ENCODE measurements at places on chromosomes 6 and 20.

DNA sequence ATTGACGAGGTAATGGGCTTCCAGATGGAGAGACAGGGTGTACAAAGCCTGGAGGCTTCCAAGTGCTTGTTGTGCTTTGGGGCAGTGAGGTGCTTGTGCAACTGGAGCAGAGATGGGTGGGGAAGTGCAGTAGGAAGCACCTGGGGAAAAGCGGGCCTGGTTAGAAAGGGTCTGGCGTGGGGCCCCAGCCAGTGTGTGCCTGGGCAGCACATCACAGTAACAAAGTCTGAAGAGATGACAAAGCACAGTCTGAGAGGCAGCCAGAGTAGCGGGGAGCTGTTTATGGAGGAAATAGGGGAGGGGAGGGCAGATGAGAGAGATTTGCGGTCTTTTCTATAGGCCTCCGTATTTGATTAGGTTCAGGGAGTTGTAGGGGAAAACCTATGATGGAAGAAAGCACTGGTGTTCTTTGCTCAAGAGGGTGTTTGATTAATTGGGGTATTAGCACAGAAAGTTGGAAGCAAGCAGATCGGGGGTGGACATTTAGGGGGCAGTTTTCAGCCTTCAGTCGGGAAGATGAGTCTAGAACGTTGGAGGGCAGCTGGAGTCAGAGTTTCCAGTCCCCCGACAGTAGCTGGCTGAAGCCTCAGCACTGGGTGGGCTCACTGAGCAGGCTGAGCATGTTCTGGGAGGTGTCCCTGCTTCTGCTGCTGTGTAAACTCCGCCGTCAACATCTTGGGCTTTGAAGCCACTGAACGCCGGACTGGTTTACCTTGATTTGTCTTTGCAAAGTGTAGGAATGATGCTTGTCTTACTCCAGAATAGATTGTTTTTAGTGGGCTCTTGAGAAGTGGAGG lies 15.5 kb upstream of the MROH8 start:
- DNase-seq, result no peak

- DNase-seq, result peak; percentile 48
These were observed 18.3 kb upstream of the CITED2 start for GRCh38 chr6:139392794-139393193.

DNA sequence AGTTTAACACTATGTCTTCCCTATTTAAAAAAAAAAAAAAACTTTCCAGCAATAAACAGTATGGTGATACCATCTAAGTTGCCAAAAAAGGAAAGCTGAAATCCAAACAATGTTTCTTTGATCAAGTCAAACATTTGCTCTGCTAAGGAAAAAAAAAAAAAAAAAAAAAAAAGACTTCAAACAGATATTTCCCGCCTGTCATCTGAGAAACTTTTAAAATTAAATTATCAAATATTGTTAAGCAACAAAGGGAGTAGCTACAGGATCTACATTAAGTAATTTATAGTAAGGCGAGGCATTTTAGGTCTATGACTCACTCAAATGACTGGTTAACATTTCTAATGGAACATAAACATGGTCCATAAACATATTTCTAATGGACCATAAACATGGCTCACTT lies 121.2 kb downstream of the DST start:
- DNase-seq, result no peak

- DNase-seq, result no peak
These were observed 165.4 kb downstream of the TAF4 start for GRCh38 chr20:61900011-61900944.

DNA sequence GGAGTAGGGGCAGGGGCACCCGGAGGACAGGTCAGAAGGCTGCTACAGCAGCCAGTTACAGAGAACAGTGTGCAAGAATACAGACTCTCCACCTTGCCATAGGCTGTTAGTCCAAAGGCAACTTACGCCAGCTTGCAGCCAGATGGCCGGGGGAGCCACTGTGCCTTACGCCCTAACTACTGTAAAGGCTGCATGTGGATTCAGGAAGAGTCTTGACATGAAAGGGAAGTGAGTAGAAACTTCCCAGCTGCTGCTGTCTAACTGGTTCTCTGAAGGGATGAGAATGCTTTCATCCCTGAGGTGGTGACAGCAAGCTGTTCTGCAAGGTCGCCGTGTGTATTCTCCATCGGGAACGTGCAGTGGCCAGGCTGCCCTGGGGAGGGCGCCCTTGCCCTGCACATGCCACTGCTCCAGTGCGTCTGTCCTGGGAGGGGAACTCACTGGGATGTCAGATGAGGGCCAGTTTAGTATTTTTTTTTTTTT lies 46.1 kb downstream of the LYRM4 start:
- DNase-seq, result peak; percentile 56

All from GM12865 (cell line).